ENCODE measurements at places on chromosomes 1 and 21. TPM values are rescaled to one million over a fixed set of nuclear protein-coding genes. Genes with fewer than 3 reads are reported as not detected.

Gene MANEAL
- total RNA-seq = 0.50 TPM

GRCh38 chr1:55244476-55245099 is 29.4 kb upstream of the USP24 start:
- peak; percentile 34 for DNase-seq

Gene KHDC4
- 18.2 TPM for total RNA-seq

- no peak for DNase-seq
Measured at GRCh38 chr1:242178924-242179708, 180.2 kb upstream of the MAP1LC3C start.

DNA sequence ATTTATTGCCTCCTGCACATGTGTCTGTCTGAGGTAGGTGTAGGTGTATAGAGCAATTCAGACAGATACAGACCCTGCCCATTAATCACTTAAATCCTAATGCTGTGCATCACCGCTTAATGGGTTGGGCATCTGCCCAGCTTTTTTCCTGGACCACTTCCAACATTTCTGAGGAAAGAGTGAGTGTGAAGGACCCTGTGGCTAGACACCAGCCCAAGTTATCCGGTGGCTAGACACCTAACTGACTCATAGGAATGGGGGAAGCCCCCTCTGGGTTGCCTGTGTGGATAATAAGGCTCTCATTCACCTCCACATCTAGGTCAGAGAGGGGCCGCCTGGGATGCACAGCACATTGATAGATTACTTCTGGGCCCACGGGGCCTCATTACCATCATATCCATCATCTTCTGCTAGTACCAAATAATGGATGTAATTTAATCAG is 121.1 kb upstream of the RAVER2 start:
- DNase-seq = peak; percentile 95

Gene LIPI
- not detected for total RNA-seq

DNA sequence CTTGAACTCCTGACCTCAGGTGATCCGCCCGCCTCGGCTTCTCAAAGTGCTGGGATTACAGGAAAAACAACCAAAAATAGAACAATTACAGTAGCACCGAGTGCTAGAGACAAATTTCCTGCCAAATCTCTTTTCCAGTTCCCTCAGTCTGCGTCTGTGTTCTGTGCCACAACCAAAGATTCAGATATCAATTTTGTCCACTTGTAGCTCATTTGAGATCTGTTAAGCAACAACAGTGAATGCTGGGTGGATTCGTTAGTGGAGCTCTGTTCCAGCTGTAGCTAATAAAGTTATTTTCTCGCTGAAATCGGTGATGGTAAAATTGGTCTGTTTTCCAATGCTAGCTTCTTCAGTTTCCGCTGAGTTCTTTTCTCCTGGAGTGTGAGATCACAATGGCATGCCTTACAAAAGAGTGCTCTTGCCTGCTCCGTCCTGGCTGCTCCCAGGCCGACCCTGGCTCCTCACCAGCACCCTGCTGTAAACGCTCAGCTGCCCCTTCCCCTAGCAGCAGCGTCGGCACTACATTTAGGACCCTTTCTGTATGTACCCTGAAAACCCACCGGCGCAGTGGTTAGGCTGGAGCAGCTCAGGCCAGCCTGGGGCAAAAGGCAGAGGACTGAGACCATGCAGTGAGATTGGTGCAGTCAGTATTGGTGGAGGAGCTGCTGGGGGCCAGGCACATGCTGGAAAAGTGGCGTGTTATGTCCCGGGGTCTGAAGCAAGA is 395.4 kb downstream of the KIF26B start:
- DNase-seq = no peak

Gene CCDC27
- total RNA-seq = not detected

DNA sequence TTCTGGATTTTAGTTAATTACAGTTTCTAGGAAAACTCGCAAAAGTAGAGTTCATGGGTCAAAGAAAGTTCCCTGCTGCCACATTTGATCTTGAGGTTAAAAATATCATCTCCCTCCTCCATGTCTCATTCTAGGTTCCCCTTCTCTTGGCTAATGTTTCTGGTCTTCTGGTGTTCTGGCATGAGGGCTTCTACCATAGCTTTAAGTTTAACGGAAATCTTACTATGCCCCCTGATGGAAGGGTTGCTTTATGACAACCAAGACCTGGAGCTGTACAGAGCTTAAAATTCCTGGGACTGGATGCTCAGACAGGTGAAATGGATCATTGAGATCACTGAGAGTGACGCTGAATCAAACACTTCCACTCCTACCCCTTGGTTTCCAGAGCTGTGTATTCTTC is 1881.7 kb downstream of the MRPL39 start:
- DNase-seq = no peak

DNA sequence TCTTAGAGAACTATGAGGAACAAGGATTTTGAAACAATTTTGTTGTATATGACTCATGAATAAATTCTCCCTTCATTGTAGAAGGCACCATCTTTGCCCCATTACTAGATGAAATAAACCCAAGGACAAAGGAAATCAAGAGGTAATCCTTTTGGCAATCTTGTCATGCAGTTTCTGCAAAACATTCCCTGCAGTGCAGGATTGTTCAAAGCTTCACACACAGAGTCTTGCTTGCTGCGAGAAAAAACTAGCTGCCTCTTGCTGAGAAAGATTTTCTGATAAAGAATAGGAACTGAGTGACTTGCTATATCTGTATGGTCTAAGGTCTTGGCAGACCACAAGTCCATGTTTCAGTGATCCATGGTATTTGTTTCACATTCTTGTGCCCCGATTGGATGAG is 657.4 kb upstream of the ADGRL4 start:
- peak; percentile 14 for DNase-seq

GRCh38 chr1:154221278-154222001 is 685 bp downstream of the UBAP2L start:
- peak; percentile 83 for DNase-seq

GRCh38 chr1:168518201-168518689 is 25.6 kb downstream of the XCL2 start:
- no peak for DNase-seq

Gene IFI44
- 28.9 TPM for total RNA-seq

Gene EDN2
- total RNA-seq = not detected

Data from fibroblast of lung (primary cell).